ENCODE measurements at places on chromosomes 5 and 9.

DNA sequence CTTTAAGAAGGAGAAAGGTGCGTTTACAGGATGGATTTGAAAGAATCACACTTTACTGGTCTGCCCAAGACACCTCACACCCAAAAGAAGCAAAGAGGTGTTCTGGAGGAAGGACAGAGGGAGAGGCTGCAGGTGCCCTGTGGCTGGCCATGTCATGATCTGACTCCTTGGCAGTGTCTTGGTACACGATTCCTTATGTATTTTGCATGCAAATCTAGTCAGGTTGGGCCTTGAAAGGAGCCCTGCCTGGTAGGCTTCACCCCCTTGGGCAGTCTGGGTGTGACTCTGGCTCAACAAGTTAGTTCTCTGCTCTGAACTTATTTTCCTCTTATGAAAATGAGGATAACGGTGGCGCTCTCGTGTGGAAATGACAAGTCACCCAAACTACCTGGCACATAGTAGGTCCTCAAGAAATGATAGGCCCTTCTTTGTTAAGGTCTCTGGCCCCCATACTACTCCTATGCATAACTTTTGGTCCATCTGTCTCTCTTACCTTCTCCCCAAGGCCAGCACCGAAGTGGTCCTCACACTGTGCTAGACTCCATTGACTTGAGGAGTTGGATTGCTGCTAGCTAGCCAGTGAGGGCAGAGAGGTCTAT is 212.5 kb downstream of the SEMA6A start:
- no peak for DNase-seq

DNA sequence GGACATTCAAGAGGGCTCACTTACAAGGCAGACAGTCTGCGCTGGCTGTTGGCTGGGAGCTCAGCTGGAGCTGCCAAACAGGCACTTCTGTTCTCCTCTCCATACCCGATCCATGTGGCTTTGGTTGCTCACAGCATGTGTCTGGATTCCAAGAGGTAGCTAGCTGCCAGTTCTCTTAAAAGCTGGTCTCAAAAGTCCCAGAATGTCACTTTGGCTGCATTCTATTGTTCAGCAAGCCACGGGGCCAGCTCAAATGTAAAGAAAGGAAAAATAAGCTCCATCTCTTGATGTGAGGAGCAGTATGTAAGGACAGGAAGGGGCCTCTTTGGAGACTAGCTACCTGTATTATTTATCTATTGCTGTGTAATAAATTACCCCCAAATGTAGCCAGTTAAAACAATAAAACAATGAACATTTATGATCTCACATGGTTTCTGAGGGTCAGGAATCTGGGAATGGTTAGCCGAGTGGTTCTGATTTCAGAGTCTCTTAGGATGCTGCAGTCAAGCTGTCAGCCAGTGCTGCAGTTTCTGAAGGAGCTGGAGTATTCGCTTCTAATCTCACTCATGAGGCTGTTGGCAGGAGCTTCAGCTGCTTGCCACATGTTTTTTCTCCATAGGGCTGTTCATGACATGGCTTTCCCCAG is 112.7 kb upstream of the CLINT1 start:
- no peak for DNase-seq

DNA sequence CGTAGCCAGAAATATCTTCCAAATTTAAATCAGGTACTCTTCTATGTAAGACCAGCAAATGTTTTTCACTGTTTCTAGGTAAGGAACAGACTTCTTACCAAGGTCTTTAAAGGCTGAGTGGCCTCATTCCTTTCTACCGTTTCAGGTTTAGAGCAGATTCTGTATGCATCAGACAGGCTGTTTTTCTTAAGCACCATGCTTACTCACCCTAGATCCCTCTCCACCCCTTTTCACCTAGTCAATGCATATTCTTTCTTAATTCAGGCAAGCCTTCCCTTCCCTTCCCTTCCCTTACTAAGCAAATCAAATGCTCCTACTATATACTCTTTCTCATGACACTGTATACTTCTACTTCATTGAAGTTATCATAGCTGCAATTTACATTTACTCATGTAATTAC is 70.7 kb downstream of the RFX3 start:
- DNase-seq = no peak

DNA sequence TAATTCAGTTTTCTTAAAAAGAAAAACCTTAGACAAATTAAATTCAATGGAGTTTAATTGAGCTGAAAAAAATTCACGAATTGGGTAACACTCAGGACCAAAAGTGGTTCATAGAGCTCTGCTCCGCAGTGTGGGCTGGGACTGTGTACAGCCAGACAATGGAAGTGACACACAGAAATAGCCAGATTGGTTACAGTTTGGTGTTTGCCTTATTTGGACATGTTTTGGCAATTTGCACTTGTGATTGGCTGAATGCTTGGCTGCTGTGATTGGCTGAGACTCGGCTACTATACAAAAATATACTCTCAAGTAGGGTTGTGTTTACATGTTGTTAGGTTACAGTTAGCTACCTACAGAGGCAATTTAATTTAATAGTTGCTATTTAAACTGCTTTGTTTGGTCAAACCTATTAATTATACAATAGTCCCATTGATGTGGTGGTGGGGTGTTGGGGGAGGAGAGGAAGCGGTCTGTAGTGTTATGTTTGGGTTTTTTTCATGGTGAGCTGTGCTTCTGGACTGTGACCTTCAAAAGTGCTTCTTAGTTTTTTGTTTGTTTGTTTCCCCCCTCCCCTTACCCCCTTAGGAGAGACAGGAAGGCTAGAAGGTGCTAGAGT is 95.2 kb downstream of the CNTLN start:
- no peak for DNase-seq

DNA sequence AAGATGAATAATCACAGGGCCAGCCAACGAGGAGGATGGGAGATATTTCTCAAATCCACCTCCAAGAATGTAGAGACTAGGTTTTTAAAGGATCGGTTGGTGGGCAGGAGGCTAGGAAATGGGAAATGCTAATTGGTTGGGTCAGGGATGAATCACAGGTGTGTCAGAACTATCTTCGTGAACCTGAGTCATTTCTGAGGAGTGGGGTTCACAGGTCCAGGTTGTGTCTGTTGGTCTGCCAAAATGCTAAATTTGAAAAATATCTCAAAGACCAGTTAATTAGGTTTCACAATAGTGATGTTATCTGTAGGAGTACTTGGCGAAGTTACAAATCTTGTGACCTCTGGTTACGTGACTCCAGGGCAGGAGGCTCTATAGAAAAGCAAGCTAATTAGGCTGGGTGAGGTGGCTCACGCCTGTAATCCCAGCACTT is 2.6 kb upstream of the PLAA start:
- no peak for DNase-seq

- no peak for DNase-seq
Measured at GRCh38 chr5:4662756-4663155, 477.4 kb upstream of the ADAMTS16 start.

- DNase-seq = peak; percentile 60
Measured at GRCh38 chr9:94952565-94953373, 226.3 kb downstream of the AOPEP start.

GRCh38 chr5:124131466-124131865 is 615.0 kb downstream of the ZNF608 start:
- no peak for DNase-seq

DNA sequence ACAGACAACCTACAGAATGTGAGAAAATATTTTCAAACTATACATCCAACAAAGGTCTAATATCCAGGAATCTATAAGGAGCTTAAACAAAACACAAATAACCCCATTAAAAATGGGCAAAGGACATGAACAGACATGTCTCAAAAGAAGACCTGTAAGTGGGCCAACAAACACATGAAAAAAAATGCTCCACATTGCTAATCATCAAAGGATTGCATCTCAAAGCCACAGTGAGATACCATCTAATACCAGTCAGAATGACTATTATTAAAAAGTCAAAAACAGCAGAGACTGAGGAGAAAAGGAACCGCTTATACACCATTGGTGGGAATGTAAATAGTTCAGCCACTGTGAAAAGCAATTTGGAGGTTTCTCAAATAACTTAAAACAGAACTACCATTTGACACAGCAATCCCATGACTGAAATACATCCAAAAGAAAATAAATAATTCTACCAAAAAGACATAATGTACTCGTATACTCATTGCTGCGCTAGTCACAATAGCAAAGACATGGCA is 39.1 kb upstream of the C5orf63 start:
- DNase-seq = no peak

GRCh38 chr5:168477060-168477459 is 9.2 kb upstream of the RARS1 start:
- no peak for DNase-seq

DNA sequence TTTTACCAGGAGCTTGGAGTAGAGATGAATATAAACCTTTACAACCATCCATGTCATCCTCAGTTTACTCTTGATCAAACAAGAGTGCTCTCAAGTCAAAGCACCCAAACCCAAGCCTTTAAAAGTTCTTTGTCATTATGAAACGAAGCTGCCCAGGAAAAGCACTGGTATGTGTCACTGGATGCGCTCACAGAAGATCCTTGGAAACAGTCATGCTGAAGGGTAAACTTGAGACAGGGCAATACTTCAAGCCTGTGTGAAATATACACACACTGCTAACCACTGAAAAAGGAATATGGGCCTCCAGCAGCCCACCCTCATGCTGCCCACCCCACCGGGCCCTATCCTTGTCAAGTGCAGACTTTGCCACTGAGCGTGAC is 84.5 kb downstream of the PRRT1B start:
- DNase-seq = no peak
